Stimulated activated CD8-positive, alpha-beta memory T cell treated with anti-CD3 and anti-CD28 coated beads, Interleukin-2, amount 100 ng/mL, for 1 hour (primary cell): ENCODE measurements at places on chromosomes 5 and 9.

- no peak for DNase-seq
Measured at GRCh38 chr5:12313602-12314001, 409.4 kb upstream of the CTNND2 start.

GRCh38 chr5:142053426-142054151 lies 40.8 kb upstream of the GNPDA1 start:
- DNase-seq, result no peak

- DNase-seq, result no peak
Measured at GRCh38 chr5:88719434-88719833, 163.6 kb downstream of the MEF2C start.

- DNase-seq, result peak; percentile 24
Measured at GRCh38 chr5:138035605-138036537, 3.0 kb upstream of the FAM13B start.

DNA sequence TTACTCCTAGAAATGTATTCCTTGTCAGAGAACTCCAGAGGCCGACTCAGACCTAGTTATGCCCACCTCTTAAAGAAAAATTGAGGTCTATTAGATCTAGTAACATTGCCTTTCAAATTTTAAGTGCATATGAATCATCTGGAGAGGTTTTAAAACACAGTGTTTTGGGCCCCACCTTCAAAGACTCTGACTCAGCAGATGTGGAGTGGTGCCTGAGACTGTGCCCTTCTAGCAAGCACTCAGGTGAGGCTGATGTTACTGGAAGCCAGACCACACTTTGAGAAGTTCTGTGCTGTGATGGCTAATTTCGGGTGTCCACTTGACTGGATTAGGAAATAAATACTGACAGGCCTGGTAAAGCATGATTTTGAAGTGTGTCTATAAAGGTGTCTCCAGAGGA lies 10.6 kb downstream of the FOXB2 start:
- DNase-seq, result no peak

DNA sequence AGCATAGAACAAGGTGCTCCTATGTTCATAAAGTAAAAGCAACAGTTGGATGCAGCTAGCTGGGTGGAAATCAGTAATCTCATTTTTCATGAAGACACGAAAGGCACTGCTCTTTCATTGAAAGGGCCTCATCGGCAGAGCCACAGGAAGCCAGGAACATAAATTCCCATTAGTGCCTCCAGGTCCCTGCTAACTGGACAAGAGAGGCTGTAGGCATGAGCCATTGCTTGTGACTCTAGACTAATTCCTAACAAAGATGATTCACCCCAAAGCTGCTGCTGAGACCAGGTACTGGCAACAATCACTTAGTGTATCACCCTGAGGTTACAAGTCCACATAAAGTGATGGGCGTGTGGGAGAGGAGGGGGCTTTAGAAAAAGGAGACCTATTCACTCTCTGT lies 141.8 kb downstream of the BRINP1 start:
- no peak for DNase-seq

- DNase-seq, result no peak
Measured at GRCh38 chr5:179558932-179559283, 8.6 kb downstream of the RUFY1 start.

DNA sequence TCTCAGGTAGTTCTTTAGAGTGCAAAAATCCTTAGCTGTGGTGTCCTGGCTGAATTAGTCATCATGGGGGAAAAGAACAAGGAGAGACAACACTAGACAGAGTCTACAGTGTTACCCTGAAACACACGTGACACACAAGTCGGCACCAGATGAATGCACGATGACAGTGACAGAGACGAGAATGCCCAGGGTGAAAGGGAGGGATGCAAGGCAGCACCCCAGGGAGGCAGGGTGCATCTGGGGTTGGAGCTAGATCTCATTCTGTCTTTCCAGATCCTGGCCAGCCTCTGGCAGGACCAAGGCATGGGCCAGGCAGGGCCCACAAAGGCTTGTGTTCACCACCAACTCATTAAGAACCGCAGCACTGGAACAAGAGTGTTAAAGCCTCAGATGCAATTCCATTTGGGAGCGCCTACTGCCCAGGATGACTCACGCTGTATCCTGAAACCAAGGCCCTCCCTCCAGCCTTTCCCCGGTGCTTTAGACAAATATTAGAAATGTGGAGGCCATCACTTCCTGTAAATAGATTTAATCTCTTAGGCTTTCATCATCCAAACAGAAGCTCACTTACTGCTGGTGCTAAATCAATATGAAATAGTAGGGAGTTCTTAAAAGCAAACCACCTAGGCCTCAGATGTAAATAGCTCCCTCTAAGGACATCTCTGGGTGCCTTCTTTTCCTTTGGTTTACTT lies 56.1 kb downstream of the IRX2 start:
- DNase-seq, result no peak

DNA sequence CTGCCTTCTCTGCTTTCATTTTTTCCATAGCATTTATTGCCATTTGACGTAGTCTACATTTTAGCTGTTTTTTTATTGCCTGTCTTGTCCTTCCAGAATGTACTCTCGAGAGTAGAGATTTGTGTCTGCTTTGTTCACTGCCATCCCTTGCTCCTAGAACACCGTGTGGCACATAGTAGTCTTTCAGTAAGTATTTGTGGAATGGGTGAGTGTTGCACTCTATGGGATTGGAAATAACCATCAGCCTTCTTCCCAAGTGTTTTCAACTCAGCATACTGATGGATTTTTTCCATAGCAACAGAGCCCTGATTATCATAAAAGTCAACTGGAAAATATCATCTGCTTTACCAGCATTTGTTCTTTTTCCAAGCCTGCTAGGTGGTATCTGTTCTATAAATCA lies 462.6 kb downstream of the ENC1 start:
- DNase-seq, result no peak

DNA sequence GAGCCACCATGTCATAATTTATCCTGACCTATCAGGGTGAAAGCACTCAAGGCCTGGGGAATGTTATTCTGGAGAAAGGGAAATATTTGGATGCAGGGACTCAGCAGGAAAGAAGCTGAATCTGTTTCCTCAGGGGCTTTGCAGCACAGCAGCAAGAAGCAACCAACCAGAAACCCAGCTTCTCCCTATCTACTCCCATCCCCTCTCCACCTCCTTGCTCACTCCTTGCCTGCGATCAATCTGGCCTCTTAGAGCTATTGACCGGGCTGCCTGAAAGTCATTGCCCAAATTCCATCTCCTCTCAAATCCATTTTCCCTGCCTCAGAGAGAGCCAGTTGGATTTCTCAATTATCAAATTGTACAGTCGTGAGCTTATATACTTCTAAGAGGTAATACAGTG lies 542.0 kb upstream of the TRPC7 start:
- DNase-seq, result no peak

GRCh38 chr5:143002459-143003327 lies 232.5 kb downstream of the ARHGAP26 start:
- peak; percentile 35 for DNase-seq

- DNase-seq, result peak; percentile 55
Measured at GRCh38 chr9:98074115-98074990, 17.8 kb downstream of the NANS start.

DNA sequence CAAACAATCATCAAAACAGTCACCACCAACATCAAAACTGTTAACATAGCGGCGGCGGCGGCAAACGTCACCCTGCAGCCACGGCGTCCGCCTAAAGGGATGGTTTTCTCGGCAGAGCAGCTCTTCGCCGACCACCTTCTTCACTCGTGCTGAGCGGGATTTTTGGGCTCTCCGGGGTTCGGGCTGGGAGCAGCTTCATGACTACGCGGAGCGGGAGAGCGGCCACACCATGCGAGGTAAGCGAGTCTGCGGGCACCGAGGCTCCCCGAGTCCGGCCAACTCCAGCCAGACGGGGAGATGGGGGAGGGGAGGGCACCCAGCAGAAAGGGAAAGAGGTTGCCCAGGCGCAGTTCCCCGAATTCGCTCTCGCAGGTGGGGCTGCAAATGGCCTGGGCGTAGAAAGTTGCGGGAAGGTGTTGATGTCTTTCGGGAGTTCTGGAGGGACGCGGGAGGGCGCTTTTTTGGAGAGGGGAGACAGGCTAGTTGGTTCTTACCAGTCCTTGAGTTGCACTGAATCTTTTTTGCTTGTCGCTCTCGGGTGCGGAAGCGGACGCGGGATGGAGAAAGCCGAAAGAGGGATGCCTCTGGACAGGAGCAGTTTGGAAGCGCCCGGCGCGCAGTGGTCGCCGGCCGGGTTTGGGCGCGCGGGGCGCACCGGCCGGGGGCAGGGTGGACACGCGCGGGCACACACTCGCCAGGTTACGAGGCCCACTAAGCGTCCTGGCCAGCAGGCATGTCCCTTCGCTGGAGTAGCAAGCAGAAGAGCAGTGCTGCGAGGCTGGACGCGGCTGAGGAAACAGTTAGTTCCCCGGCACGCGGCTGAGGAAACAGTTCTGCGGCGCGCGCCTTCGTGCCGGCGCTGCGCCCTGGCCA lies 849 bp downstream of the RORB start:
- no peak for DNase-seq

DNA sequence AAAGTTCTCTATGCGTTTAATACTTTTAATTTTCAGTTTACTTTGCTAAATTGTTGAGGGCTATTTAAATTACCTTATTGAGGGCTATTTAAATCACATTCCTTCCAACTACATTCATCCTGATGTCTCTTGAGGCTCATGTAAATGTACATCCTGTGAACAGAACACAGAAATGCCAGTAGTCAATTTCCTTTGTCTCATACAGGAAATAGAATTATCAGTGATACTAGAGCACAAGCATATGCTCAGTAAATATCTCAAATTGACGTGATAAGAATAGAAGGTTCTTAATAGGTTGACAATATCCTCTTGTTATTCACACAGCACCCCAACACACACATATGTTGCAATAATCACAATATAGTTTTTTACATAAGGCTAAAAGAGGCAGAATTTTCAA lies 449.0 kb downstream of the CYLC2 start:
- DNase-seq, result no peak

GRCh38 chr9:7976856-7977255 lies 177.3 kb upstream of the DMAC1 start:
- no peak for DNase-seq

- no peak for DNase-seq
Measured at GRCh38 chr5:119250946-119251901, 104.6 kb upstream of the TNFAIP8 start.

DNA sequence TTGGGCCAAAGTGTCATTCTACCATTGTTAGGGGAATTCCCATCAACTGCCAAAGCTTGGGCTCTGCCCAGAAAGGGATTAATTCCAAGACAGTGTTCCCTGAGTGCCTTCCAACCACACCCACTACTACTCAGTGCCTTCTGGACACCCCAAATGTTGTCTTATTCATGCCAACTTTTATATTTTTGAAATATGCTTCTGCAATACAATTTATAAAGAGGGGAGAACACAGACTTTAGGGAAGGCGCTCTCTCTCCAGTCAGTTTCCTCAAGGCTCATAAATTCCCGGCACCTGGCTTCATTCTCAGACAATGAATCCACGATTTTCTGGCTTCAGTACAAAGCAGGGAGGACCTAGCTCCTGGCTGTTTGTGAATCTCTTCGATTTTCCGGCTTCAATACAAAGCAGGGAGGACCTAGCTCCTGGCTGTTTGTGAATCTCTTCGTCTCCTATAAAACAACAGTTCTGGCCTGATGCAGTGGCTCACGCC lies 120.1 kb upstream of the MYO10 start:
- no peak for DNase-seq

- no peak for DNase-seq
Measured at GRCh38 chr9:109888695-109889094, 108.7 kb downstream of the PALM2AKAP2 start.

GRCh38 chr5:55564721-55565120 lies 30.0 kb upstream of the PLPP1 start:
- no peak for DNase-seq

- no peak for DNase-seq
Measured at GRCh38 chr5:168874713-168875380, 295.7 kb upstream of the PANK3 start.

GRCh38 chr9:123049589-123050222 lies 16.2 kb downstream of the GPR21 start:
- DNase-seq, result no peak

- DNase-seq, result no peak
Measured at GRCh38 chr5:124220418-124220817, 526.0 kb downstream of the ZNF608 start.

- peak; percentile 62 for DNase-seq
Measured at GRCh38 chr9:114653556-114654159, 3.9 kb downstream of the TEX53 start.

GRCh38 chr5:22947921-22948320 lies 94.8 kb upstream of the CDH12 start:
- DNase-seq, result no peak

GRCh38 chr5:94245608-94246007 lies 372.8 kb downstream of the KIAA0825 start:
- no peak for DNase-seq

- no peak for DNase-seq
Measured at GRCh38 chr9:130791303-130791894, 43.7 kb upstream of the ABL1 start.

DNA sequence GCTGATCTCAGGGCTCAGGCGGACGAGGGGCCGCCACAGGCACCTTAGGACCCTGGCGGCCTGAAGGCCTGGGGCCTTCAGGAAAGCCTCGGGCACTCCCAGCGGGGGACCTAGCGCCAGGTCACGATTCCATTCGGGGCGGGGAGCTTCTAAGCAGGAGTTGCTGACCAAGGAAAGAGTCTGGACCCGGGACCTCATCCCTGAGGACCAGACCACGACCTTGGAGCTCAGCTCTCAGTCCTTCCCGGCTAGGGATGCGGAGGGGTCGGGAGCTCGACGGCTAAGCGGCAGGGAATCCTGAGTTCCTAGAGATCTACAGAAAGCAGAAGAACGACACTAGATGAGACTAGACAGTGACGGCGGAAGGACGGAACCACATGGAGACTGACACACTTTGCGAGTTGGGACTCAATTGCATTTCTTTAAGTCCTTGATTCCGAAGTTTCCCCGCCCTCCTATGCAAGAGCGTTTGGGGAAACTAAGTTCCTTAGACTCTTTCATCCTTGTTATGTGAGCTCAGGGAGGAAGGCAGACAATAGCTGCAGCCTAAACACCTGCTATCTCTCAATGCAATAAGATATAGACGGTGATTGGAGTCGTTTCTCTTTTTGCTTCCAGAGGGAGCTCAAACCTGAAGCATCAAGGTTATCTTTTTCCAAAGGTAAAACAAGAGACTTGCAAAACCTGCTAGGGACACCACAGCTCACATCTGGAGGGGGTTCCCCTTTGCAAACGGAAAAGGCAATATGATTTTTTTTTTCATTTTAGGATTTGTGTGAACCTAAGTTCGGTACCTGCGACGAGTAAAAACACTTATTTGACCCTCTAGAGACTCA lies 9.7 kb downstream of the NR2F1-AS1 start:
- no peak for DNase-seq

DNA sequence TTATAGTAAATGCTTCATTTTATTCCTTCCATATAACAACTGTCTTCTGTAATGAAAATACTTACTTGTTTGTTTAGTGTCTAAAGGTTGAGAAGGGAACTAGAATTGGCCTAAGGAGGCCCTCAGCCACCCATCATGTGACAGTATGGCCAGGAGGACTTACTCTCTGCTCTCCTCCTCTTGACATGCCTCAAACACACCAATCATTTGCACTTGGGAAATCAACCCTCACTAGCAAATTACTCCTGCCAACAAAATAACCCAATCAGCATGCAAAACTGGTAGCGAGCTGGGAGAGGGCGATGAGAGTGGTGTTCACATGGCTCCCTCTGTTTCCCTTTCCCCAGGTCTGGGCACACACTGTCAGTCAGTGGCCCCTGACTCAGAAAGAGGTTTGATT lies 58.6 kb upstream of the MEF2C start:
- DNase-seq, result no peak
